ENCODE measurements at places on chromosomes 12 and 14.

DNA sequence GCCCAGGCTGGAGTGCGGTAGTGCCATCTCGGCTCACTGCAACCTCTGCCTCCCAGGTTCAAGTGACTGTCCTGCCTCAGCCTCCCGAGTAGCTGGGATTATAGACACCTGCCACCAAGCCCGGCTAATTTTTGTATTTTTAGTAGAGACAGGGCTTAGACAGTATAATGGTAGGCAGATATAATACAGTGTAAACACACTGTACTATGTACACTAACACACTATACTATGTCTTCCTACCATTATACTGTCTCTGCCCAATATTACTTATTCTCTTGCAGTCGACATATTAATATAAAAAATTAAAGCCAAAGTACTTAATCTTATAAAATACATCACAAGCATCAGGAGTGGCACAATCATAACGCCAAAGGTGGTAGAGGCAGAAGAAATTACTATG, 15.0 kb downstream of the DTD2 start:
- DNase-seq: no peak

DNA sequence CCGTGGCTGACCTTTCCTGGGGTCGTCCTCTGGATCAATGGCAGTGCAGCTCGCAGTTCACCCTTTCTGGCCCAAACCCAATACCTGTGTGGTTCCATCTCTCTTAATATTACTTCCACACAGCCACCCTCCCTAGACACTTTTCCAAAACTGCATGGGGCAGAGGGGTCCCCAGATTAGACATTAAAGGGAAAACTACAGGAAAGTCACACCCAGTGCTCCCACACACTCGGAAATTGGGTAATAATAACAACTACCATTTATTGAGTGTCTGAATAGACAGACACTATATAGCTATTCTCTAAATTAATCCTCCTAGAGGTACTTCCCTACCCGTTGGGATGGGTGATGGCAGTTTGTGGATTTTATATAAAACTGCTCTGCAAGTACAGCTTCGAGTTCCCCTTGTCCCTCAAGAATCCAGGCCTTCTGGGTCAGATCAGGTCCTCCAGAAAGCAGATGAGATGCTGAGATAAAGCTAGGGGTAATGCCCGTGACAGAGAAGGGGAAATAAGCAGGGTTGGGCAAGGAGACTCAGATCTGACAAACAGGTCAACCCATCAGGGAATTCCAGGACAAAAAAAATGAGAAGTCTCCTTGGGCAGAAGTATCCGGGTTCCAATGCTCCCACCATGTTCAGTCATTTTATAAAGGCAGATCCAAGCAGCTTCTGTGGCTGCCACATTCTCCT, 795 bp upstream of the PXN start:
- DNase-seq: no peak

GRCh38 chr14:43503508-43503907, 1003.6 kb downstream of the FSCB start:
- DNase-seq: no peak

DNA sequence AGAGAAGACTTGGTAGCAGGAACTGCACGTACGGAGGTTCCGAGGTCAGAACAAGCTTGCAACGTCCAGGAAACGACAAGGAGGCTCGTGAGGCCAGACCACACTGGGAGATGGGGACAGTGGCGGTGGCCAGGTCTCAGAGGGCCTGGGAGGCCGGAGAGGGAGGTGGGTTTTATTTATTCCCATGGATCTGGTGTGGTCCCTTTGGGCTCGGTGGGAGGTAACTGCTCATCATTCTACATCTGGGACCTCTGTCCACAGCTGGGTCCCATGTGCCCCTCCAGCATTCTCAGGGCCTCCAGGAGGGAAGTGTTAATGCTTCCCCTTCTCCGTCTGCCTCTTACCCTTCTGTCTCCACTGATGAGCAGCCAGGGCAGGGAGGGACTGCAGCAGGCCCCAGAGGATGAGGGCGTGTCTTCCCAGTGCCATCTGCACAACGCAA, 35.7 kb upstream of the NCOR2 start:
- no peak for DNase-seq

GRCh38 chr12:125171267-125171666, 106.0 kb downstream of the AACS start:
- DNase-seq: no peak

GRCh38 chr14:77339407-77339806, 18.6 kb downstream of the GSTZ1 start:
- no peak for DNase-seq

- DNase-seq: no peak
These were observed 49.0 kb upstream of the A2ML1 start for GRCh38 chr12:8773461-8773860.
